ENCODE measurements at places on chromosomes 5 and 9. TPM values are rescaled to one million over a fixed set of nuclear protein-coding genes. Genes with fewer than 3 reads are reported as not detected.

- H3K4me3 ChIP-seq = no peak overlapping the region
- no peaks in the 10 kb centered on the region for H3K4me1 ChIP-seq
- no peak overlapping the region for H3K27ac ChIP-seq
- no peaks in the 10 kb centered on the region for H3K36me3 ChIP-seq
- no peak for DNase-seq
Observed at GRCh38 chr9:91138760-91139159, 223.0 kb downstream of the AUH start.

PPP3R2 gene
- not detected for total RNA-seq

TMEM215 gene
- not detected for total RNA-seq

GRCh38 chr9:13502484-13502883 is 223.0 kb upstream of the MPDZ start:
- DNase-seq = no peak
- no peak overlapping the region for H3K27ac ChIP-seq
- no peaks in the 10 kb centered on the region for H3K36me3 ChIP-seq
- H3K27me3 ChIP-seq = no peaks in the 10 kb centered on the region
- H3K4me1 ChIP-seq = no peaks in the 10 kb centered on the region
- no peak overlapping the region for H3K4me3 ChIP-seq

- no peaks in the 10 kb centered on the region for H3K4me1 ChIP-seq
- no peak for DNase-seq
- H3K36me3 ChIP-seq = no peaks in the 10 kb centered on the region
- H3K4me3 ChIP-seq = no peak overlapping the region
Observed at GRCh38 chr9:126745574-126746411, 59.0 kb upstream of the ZBTB43 start.

NIPBL gene
- 48.7 TPM for total RNA-seq

DNA sequence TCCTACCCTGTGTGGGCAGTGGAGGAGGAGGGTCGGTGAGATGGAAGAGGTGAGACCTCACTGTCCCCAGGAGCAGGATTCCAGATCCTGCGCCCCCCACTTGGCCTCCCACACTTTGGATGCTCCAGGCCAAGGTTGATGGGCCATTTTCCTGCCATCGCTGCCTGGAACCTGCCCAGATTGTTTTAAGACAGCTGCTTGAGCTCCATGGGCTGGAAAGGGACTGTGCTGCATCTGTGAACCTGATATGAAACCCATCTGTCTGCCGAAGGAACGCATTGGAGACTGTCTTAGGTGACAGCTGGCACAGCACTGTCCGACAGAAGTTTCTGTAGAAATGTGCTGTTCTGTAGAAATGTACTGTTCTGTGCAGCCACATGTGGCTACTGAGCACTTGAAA is 72.7 kb upstream of the SLC25A48 start:
- no peaks in the 10 kb centered on the region for H3K4me1 ChIP-seq
- no peak for DNase-seq
- H3K36me3 ChIP-seq = no peaks in the 10 kb centered on the region
- no peak overlapping the region for H3K27ac ChIP-seq
- H3K27me3 ChIP-seq = no peaks in the 10 kb centered on the region

GRCh38 chr9:111986035-111986556 is 89.5 kb downstream of the UGCG start:
- H3K4me1 ChIP-seq = no peaks in the 10 kb centered on the region
- H3K4me3 ChIP-seq = no peak overlapping the region
- no peaks in the 10 kb centered on the region for H3K27me3 ChIP-seq
- no peak for DNase-seq

DNA sequence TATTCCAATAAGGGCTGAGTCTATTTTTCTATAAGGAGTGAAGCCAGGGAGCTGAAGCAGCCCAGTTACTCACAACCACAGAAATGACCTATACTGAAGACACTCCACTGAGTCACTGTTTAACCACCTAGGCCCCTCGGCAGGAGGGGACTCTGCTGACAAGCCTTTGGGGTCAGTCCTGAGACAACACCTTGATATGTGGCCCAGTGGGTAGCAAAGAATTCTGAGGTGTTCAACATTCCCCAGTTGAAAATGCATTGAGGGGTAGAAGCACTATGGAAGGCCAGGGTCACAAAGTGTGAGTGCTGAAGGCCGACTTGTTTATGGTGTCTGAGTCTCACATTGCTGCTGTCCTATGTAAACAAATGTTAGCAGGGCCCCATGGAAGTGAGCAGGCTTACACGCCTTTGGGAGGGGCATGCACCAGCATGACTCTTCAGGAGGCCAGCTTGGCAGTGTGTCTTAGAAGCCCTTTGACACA is 112.6 kb upstream of the NFIL3 start:
- peak; percentile 68 for DNase-seq
- H3K27ac ChIP-seq = no peak overlapping the region
- no peaks in the 10 kb centered on the region for H3K36me3 ChIP-seq
- H3K27me3 ChIP-seq = no peaks in the 10 kb centered on the region

DNA sequence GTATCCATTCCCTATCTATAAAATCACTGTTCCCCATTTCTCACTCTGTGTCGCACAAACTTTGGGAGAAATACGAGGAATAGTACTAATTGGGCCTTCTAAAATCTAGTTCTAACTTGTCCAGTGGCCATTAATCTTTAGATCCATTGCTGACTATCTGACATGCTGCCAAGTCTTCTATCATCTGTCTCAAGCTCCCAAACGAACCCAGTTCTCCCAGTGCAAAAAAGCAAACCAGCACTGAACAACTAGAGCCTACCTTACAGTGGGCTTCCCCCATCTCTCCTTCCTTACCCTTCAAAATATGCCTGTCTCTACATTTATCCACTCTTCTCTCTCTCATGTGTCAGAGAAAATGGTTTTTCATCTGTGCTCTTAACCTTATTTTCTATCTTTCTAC is 3.2 kb upstream of the SPINK7 start:
- no peak for DNase-seq
- H3K4me3 ChIP-seq = no peak overlapping the region
- no peaks in the 10 kb centered on the region for H3K27me3 ChIP-seq
- no peaks in the 10 kb centered on the region for H3K36me3 ChIP-seq
- no peaks in the 10 kb centered on the region for H3K4me1 ChIP-seq

TLE1 gene
- total RNA-seq = 18.7 TPM

OR2K2 gene
- not detected for total RNA-seq

GRCh38 chr5:9314558-9314957 is 231.3 kb downstream of the SEMA5A start:
- no peaks in the 10 kb centered on the region for H3K4me1 ChIP-seq
- H3K27ac ChIP-seq = no peak overlapping the region
- H3K36me3 ChIP-seq = no peaks in the 10 kb centered on the region
- no peak for DNase-seq
- H3K27me3 ChIP-seq = no peaks in the 10 kb centered on the region
- H3K4me3 ChIP-seq = no peak overlapping the region

- H3K27me3 ChIP-seq = no peaks in the 10 kb centered on the region
- no peak for DNase-seq
- no peaks in the 10 kb centered on the region for H3K4me1 ChIP-seq
- H3K27ac ChIP-seq = peak overlapping the region; percentile 12
- no peak overlapping the region for H3K4me3 ChIP-seq
- no peaks in the 10 kb centered on the region for H3K36me3 ChIP-seq
Observed at GRCh38 chr5:119397518-119398380, 41.9 kb downstream of the TNFAIP8 start.

- H3K4me1 ChIP-seq = no peaks in the 10 kb centered on the region
- no peak overlapping the region for H3K4me3 ChIP-seq
- H3K27me3 ChIP-seq = no peaks in the 10 kb centered on the region
Observed at GRCh38 chr5:93273176-93273575, 307.8 kb downstream of the NR2F1-AS1 start.

GRCh38 chr9:20297646-20298084 is 324.6 kb downstream of the MLLT3 start:
- H3K4me3 ChIP-seq = no peak overlapping the region
- no peaks in the 10 kb centered on the region for H3K36me3 ChIP-seq
- no peaks in the 10 kb centered on the region for H3K27me3 ChIP-seq
- H3K27ac ChIP-seq = no peak overlapping the region
- H3K4me1 ChIP-seq = no peaks in the 10 kb centered on the region
- no peak for DNase-seq

GRCh38 chr5:8458038-8458383 is 589.1 kb downstream of the MTRR start:
- H3K27ac ChIP-seq = peak overlapping the region; percentile 85
- no peaks in the 10 kb centered on the region for H3K36me3 ChIP-seq
- no peaks in the 10 kb centered on the region for H3K27me3 ChIP-seq
- no peak for DNase-seq
- H3K4me3 ChIP-seq = peak overlapping the region; percentile 94
- no peaks in the 10 kb centered on the region for H3K4me1 ChIP-seq

Data from Peyer's patch (tissue), 4 donors.